Naive B cell (primary cell): ENCODE measurements at places on chromosomes 2 and 18.

GRCh38 chr2:149296031-149296430, 34.4 kb upstream of the LYPD6 start:
- DNase-seq = no peak

DNA sequence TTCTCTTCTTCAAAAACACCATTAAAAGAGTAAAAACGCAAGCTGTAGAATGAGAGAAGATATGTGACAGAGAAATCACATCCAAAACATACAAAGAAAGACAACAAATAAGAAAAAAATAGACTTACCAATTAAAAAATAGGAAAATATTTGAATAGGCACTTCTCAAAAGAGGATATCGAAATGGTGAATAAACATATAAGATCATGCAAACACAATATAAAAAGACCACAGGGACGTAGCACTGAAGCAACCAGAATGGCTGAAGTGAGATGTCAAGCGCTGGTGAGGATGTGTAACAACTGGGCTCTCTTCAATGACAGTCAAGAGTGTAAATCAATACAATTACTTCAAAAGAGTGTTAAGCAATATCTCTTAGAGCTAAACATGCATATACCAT, 202.3 kb downstream of the ZBTB7C start:
- no peak for DNase-seq

DNA sequence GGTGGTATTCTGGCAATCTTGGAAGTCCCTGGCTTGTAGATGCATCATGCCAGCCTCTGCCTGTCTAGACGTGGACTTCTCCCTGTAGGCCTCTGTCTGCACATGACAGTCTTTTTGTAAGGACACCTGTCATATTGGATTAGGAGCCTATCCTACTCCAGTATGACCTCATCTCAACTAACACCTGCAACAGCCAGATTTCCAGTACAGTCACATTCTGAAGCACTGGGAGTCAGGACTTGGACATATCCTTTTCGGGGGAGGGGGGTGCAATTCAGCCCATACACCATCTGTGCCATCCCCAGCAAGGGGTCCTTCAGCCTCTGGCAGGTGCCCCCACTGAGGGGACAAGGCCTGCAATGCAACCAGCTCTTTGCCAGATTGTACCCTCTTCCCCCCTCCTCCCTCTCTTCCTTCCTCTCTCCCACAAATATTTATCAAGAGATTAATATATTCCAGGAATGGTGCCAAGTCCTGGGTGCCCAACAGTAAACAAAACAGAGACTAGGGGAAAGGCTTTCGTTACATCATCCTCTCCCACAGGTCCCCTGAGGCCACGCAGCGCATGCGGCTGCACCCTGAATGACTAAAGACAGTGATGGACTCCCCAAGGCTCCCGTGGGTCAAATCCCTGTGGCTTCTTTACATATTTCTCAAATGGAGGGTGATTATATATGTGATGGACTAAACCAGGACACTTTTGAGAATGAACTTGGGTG, 20.5 kb upstream of the MYCN start:
- DNase-seq = no peak

DNA sequence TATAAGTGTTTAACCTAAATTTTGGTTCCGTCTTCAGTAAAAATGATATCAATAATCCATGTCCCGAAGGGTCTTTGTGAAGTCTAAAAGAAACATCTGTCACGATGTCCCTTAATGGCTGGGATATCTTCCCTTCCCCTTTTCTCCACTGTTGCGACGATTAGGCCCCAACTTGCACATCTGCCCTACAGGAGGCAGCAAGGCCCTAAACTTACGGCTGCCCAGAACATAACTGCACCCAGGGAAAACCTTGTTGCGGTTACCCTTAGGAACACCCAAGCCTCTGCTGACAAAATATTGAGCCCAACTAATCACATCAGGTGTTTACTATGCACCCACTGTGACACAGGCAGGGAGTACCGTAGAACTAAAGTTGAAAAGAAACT, 1.3 kb upstream of the SMAD2 start:
- no peak for DNase-seq

- no peak for DNase-seq
Measured at GRCh38 chr2:75609937-75610508, 36.6 kb upstream of the MRPL19 start.

GRCh38 chr2:207225773-207226172, 60.0 kb upstream of the KLF7 start:
- no peak for DNase-seq

GRCh38 chr2:114352988-114353387, 89.5 kb upstream of the DPP10 start:
- no peak for DNase-seq

- DNase-seq = no peak
Measured at GRCh38 chr2:135945526-135945925, 39.9 kb downstream of the DARS1 start.

DNA sequence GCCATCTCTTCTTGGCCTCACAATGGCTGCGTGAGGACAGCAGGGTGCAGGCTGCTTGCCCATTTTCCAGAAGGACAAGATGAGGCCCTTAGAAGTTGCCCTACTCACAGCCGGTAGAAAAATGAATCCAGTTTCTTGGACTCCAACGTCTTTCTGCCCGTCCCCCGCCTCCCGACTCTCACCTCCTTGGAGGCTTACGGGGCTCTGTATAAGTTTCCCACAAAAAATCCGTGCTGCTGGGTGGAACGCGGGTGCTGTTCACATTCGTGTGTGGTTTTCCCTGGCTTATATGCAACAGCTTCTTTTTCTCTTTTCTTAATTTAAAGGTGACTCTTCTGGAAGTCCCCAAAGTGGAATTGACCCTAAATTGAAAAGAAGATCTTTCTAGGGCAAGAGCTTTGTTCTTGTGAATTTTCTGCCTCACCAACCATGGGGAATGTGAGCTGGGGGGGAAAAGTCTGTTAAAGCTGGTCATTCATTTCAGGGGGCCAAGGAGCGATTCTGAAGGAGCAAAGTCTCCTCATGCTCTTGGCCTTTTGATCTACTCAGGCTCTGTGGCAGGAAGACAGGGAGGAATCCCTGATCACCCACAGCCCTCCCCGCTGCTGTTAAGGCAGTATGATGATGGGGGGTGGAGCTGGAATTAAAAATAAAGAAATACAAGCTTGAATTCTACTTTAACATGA, 51.3 kb downstream of the DDX1 start:
- no peak for DNase-seq

GRCh38 chr2:29706171-29706720, 215.1 kb downstream of the ALK start:
- DNase-seq = no peak

GRCh38 chr2:38934742-38935141, 45.1 kb downstream of the ARHGEF33 start:
- no peak for DNase-seq

DNA sequence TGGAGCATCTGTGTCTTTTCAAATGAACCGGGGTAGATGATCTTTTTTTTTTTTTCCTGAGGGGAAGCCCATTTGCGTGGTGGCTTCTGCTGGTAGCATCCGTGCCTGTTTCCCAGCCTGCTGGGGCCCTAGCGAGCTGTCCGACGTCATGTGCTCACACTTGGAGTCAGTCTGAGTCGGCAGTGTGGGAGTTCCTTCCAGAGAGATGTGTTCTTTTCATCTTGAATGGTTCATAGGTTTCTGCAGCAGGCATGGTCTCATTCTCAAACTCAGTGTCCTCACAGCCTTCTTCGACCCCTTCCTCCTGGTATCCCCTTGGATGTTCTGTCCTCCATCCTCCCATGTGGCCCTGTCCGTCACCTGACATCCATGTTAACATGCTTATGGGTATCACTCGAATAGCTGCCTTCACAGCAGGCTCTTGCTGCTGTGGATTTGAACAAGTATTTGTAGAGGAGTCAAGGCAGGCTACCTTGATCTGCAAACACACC, 51.0 kb downstream of the LDLRAD4 start:
- no peak for DNase-seq

- no peak for DNase-seq
Measured at GRCh38 chr2:121771976-121772742, 16.7 kb downstream of the TSN start.

DNA sequence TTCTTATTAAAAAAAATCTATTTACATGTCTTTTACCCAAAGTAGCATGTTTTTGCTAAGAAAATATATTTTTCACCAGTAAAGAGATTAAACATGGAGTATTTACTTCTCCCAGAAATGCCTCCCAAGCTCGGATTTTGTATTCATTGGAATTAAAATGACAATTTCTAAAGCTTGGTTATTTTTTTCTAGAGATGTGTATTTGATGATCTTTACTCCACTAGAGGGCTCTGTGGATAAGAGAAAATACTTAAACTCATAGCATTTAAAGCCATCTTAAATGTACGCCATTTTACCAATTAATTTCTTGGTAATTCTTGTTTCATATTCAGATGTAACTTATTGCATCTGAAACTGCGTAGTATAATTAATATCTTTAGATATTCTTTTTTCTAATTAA, 461.4 kb downstream of the GALR1 start:
- DNase-seq = no peak

DNA sequence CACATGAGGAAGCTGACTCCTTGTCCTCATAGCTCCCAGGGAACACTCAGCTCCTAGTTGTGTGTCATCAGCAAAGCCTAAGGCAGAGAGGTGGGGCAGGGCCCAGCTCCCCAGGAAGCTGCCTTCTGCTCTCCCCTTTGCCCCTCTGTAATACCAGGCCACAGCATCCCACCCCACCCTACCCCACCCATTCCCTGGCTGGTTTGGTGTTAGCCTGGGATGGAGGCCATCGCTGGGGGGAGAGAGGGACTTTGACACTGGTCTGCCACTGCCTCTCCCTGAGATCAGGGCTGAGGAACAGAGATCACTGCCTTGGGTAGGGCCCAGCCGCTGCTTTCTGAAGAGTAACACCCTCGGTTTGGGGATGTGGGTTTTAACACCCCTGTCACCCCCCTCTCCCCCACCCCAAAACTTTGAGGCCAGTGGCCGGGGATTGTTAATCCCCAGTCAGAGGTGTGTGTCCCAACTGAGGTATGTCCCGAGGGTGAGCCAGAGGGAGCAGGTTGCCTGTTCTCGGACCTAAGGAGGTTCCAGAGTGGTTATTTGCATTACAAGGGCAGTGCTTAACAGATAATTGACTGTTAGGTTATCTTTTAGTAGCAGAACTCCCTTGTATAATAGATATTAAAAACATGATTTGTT, 41.4 kb downstream of the TET3 start:
- no peak for DNase-seq

DNA sequence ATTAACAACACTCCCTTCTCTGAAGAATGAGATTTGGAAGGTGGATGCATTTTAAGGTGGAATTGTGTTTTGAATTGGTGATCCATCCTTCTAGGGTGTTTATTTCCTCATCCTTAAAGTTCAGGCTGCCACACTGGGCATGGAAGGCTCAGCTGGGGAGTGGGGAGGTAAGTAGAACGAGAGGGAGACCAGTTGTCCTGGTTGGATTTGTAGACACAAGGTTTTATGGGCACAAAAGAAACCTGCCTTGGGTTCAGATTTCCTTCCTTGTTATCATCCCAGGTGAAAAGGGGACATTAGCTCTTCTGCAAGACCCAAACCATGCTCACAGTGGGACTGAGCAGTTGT, 101.0 kb upstream of the SIX3 start:
- DNase-seq = no peak

- peak; percentile 92 for DNase-seq
Measured at GRCh38 chr2:68774569-68775271, 40.1 kb downstream of the ARHGAP25 start.

GRCh38 chr2:10497797-10498251, 49.7 kb upstream of the ODC1 start:
- DNase-seq = no peak

- no peak for DNase-seq
Measured at GRCh38 chr2:29295845-29296244, 180.6 kb downstream of the CLIP4 start.

DNA sequence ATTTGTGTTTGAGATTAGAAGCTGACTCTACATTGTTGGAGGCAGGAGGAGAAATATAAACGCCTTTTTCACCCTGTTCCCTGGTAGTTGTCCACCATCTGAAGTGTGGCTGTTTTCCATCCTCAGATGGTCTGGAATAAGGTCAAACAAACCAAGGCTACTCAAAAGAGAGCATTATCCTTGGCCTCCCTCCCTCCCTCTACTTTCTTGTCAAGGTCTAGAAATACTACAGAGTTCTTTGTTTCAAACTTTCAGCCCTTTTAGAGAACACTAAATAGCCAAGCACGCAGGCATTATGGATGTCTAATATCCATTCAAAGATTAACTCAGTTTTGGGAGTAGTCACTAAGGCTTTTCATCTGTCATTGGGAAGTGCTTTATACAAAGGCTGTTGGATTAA, 215.8 kb upstream of the ITGA4 start:
- DNase-seq = no peak

DNA sequence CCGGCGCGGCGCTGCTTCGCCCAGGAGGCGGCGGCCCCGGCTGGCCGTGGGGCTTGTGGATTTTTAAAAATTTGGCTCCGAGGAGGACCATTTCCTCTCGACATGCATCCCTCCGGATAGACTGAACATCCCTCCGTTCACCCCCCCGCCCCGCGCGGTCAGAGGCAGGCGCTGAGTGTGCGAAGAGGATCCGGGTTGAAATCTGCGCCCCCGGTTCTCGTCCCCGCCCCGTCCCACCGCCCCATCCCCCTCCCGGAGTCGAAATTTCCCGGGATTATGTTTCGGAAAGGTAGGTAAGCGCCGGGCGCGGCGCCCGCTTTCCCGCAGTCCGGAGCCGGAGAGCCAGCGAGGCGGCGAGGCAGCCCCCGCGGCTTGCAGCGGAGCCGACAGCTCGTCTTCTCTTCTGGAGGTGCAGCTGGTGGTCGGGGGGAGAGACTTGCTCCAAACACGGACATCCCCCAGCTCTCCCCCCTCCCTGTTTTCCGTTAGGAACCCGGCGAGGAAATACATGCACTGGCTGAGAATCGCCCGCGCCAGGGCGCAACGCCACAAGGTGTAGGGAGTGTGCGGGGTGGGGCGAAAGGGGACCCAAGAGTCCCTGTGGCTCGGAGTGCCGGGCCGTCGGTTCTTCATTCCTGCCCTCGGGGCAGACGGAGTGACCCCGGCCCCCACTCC, at the start of gene PRKCE:
Gene PRKCE (plus strand): TSS at position 261 of the 675 bp plus-strand sequence.
- DNase-seq = peak; percentile 18

DNA sequence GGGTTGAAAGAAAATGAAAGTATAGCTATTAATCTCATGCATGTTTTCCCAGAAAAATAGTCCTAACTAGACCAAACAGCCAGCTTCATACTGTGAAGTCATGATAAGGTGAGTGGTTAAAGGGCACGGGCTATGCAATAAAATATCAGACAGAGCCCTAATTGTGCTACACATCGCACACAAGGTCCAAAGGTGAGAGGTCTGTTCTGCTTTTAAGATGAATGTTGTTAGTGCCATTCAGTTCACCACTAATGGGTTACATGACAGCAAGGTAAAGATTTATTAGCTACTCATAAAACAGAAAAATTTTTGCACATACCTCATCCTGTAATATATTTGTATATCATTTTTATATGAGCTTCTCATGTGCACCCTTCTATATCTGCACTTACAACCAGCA, 105.0 kb upstream of the STK17B start:
- no peak for DNase-seq

GRCh38 chr2:70340761-70341476, 39.1 kb upstream of the FAM136A start:
- DNase-seq = peak; percentile 21

- DNase-seq = no peak
Measured at GRCh38 chr2:133591164-133591563, 22.9 kb upstream of the NCKAP5 start.

DNA sequence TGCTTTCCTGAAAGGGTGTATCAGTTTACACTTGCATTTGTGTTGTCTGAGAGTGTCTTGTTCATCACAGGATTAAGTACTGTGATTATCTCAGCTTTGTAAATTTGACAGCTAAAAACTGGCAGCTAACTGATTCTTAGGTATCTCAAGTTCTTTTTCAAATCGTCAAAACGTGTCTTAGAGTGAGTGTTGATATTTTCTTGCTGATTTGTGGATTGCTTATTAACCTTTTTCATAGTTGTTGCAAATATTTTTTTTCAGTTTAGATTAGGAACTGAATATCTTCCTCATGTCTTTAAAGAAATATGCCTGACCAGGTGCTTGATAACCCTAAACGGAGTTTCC, 41.9 kb downstream of the LRRFIP1 start:
- no peak for DNase-seq
